CD4-positive, alpha-beta T cell treated with Interleukin-21 for 1 hour (primary cell): ENCODE measurements at places on chromosomes 1 and 21.

GRCh38 chr1:44947063-44947773, 39.2 kb downstream of the EIF2B3 start:
- no peak for DNase-seq

- no peak for DNase-seq
These were observed 404.5 kb upstream of the ADAMTS5 start for GRCh38 chr21:27371115-27371974.

DNA sequence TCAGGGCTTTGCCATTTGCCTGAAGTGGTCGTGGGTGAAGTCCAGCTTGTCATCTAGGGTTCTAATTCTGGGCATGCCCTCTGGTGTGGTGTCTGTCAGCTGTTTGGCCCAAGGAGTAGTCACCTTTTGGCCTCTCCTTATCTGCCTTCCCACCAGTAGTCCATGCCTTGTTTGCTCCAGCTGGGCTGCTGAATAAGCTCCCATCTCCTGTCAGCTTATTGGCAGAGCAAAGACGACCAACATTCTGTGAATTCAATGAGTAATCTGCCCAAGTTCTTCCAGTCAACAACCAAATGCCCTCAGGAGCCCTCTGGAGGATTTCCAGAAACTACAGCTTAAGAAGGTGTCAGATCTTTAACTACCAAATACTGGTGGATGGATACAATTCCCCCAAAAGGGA, 7.0 kb downstream of the BCAN start:
- DNase-seq, result no peak

DNA sequence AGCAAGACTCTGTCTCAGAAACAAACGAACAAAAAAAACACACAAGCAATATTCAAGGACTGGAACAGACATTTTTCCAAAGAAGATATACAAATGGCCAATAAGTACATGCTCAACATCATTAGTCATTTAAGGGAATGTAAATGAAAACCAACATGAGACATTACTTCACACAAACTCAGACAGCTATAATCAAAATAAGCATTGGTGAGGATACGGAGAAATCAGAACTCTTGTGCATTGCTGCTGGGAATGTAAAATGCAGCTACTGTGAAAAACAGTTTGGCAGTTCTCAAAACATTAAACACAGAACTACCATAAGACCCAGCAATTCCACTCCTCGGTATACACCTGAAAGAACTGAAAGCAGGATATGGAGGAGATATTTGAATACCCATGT, 15.4 kb downstream of the NOL9 start:
- no peak for DNase-seq

GRCh38 chr1:9294405-9294773, 1.7 kb downstream of the SPSB1 start:
- DNase-seq, result no peak

GRCh38 chr1:62528015-62528414, 69.3 kb upstream of the ANGPTL3 start:
- peak; percentile 11 for DNase-seq

GRCh38 chr1:174262349-174263241, 103.3 kb downstream of the RABGAP1L start:
- peak; percentile 42 for DNase-seq

DNA sequence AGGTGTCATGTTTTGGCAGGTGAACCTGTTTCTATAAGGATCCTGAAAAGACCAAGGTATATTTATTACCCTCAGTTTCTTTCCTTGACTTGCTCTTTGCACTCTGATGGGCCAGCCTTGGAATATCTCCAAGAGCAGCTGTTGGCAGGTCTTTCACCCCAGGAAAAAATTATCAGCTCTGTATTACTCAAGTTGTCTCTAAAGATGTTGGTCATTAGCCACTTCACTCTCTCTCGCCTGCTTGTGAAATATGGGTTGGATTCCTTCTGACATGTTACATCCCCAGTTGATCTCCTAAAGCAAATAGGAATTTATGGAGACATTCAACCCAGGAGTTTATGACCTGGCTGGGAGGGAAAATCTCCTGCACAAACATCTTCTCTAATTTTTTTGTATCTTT, 85.9 kb downstream of the KCNJ15 start:
- no peak for DNase-seq

- DNase-seq, result no peak
These were observed 338 bp downstream of the ACAP3 start for GRCh38 chr1:1307261-1307922.

- no peak for DNase-seq
These were observed 18.3 kb upstream of the SHISA4 start for GRCh38 chr1:201870397-201870796.

- no peak for DNase-seq
These were observed 74.1 kb downstream of the ZNF648 start for GRCh38 chr1:181987334-181987895.

GRCh38 chr1:183411091-183411490, 7.1 kb downstream of the NMNAT2 start:
- DNase-seq, result no peak

GRCh38 chr21:32348604-32349332, 44.0 kb downstream of the URB1 start:
- DNase-seq, result no peak

DNA sequence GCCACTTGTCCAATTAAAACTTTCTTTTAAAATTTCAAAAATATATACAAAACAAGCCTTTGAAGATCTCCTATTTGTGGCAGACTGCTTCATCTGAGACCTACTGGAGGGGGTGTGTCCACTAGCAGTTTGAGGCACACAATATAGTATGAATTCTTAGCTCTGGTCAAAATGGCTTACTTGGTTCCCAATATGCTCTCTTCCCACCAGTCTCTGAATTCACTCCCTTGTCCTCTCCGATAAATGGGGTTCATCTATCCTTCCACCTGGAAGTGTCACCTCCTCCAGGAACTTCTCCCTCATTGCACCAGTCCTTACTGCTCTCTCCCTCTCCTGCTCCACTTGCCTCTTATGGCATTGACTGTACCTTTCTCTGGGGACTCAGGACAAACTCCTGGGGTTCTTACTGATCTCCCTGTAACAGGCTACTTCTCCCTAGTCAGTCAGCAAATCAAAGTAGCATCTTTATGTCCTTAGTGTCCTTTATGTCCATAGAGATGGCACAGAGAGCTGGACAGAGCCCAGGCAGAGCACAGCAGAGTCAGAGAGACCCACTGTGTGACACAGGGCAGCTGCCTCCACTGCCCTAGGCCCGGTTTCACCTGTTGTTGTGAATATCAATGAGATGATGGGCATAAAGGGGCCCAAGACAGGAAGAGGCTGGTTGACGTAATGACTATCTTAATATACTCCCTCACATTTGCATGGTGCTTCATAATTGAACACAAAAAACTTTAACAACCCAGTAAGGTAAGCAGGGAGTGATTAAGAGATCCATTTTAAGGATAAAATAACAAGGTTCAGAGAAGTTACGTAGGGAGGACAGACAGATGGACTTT, 3.6 kb downstream of the ASAP3 start:
- DNase-seq, result no peak

DNA sequence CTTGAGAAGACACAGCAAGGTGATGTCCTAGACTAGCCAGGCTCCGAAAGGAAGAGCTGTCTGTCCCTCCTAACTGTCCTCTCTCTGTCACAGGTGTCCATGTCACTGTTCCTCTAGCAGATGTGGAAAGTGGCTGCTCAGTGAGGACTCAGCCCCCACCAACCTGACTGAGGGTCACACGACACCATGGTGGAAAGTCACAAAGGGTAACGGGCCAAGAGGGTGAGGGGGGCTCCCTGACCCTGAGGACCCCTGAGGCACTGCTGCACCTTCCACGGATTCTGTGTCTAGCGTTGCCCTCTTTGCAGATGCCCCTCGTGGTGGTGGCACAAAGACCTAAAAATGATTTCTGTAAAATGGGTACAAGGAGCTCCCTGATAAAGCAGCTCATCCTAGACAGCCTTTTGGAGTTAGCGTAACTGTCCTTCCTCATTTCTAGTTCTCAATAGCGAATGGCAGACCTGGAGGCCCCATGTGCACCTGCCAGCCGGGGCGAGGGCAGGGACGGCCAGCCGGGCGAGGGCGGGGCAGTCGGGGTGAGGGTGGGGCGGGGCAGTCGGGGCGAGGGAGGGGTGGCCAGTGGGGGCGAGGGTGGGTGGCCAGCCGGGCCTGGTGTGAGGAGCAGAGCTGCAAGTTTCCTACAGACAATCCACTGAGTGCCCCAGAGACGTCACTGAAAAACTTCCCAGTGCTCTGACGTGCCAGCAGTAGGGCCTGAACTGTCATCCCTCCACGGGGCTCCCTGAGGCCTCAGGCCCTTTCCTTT, 23.4 kb downstream of the POFUT2 start:
- no peak for DNase-seq

DNA sequence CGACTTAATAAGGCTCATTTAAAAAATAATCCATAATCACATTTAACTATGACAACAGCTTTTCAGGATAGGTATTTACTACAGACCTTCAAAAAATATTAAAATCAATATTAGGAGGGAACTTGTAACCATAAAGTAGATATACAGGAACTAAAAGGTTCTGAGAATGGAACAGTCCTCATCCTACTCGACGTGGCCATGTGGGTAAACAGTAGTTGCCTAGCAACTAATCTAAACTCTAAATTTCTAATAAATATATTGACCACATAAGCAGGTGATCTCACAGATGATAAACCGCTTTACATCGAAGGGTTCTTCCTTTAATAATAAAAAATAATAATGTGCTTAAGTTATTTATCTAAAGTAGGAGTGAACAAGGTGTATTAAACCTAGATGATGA, 7.9 kb downstream of the AKT3 start:
- peak; percentile 58 for DNase-seq

DNA sequence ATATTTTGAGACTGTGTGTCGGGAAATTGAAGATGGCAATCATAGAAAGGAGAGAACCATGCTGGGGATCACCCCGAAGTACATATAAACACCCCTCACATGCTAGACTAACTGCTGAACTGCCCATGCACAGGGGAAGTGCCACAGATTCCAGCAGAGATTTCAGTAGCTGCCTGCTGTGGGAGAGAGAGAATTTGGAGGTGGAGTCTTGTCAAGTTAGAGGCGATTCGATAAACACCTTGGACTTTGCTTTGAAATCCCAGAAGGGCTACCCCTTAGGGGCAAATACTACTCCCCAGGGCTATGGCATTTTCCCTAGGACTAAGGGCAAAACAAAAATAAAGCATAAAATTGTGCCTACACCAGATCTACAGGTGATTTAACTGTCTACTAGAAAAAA, 103.3 kb downstream of the PEX14 start:
- DNase-seq, result no peak

- DNase-seq, result no peak
These were observed 85.6 kb downstream of the TMEM53 start for GRCh38 chr1:44588551-44589210.

DNA sequence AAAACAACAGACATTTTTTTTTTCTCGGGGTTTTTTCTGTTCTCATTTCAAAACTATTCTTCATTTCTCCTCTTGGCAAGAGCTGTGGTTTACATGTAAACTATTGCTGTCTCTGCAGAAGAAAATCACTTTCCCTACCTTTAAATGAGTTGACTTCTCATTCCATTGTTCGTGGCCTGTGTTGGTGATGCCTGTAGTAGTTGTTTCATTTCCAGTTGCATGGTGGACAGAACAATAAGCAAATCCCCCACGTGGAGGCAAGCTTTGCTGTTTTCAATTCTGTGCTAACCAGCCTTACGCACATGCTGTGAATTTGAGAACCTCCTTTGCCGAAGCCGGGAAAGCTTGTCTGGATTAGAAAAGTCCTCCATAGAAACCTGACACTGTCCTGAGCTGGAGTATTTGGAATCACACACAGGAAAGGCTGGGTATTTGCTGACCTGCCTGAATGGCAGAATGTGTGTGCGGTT, 26.2 kb upstream of the MAP3K7CL start:
- DNase-seq, result no peak

GRCh38 chr1:101460739-101461138, 223.9 kb downstream of the S1PR1 start:
- DNase-seq, result no peak

DNA sequence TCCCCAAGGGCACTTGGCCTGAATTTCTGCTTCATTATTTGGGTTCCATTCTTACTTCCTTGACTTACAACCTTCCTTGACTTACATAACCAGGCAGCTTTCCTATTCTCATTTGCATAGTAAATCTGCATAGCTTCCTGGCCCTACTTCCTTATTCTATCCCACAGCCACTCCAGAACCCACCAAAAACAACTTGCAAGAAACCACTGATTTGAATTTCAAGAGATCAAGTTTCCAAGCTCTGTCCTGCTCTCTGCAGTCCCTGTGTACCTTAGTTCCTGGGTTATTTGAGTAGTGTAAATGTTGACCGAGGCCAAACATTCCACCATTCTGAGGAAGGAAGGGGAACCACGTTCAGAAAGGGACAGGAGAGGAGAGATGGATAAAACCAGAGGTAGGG, 603.3 kb downstream of the PTPRC start:
- DNase-seq, result no peak

DNA sequence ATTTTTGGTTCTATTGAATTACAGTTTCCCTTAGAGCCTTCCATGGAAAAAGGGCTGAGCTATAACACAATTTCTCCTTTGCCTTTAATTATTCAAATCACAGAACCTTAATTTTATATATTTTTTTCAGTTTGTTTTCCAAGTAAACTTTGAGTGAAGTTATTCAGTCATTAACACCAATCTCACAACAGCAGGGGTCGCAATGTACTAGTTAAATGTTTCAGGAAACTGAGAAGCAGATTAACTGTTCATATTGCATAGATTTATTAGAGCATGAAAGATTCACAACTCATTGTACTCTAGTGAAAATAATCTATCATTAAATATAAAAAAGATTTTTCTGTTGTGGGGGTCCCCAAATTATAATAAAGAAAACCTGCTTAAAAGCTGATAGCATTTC, 64.1 kb downstream of the KIFAP3 start:
- DNase-seq, result peak; percentile 29

GRCh38 chr1:165900576-165901380, 73.4 kb downstream of the UCK2 start:
- DNase-seq, result no peak

GRCh38 chr1:184801503-184801902, 46.8 kb upstream of the EDEM3 start:
- DNase-seq, result no peak

DNA sequence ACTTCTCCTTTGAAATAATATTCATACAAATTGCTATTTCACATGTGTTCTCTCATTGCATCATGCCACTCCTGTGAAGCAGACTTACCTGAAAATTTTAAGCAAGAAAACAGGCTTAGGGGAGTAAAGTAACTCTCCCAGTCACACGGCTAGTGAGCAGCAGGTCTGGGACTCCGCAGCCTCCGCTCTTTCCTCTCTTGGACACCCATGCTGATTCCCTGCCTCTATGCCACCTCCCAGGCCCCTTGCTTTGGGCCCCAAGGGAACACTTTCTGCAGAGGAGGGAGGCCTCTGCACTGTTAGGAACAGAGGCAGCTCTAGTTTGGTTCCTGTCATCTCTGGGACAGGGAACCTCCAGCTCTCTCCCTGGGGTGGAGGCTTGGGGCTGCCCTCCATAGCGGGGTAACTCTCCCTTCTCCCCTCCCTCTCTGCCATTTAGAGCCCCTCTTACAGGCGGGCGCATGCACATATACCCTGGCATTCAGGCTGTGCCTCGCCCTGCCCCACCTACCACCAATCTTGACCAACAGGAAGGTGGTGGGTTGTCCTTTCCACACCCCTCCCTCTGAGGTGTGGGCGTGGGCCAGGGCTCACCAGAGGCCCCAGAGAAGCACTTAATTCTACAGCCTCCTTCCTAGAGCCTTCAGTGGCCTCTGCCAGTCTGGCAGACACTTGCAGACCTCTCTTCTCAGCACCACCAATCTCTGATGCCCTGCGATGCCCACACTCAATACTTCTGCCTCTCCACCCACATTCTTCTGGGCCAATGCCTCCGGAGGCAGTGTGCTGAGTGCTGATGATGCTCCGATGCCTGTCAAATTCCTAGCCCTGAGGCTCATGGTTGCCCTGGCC, at the start of gene RXFP4:
RXFP4 (plus strand) TSS at position 646 of the 852 bp plus-strand sequence; CDS start at position 718, 72 bp downstream.
- DNase-seq, result no peak

GRCh38 chr1:226904772-226905171, 34.4 kb downstream of the PSEN2 start:
- DNase-seq, result no peak

- no peak for DNase-seq
These were observed 174.5 kb downstream of the PLPPR4 start for GRCh38 chr1:99438656-99439230.
